Glutamatergic neuron (in vitro differentiated cells): ENCODE measurements at places on chromosomes 16 and 17. TPM values are rescaled to one million over a fixed set of nuclear protein-coding genes. Genes with fewer than 3 reads are reported as not detected.
A peak's percentile ranks its signal among the peaks of the same experiment; 100 is the strongest.

GRCh38 chr17:4469552-4469951, 29.1 kb upstream of the SPNS2 start:
- no peak for DNase-seq
- H3K4me1 ChIP-seq = peaks cover 5% of the 10 kb centered on the region
- no peak overlapping the region for H3K4me3 ChIP-seq
- H3K36me3 ChIP-seq = no peaks in the 10 kb centered on the region
- H3K27ac ChIP-seq = no peak overlapping the region

- peak; percentile 62 for DNase-seq
- H3K27ac ChIP-seq = no peak overlapping the region
- no peaks in the 10 kb centered on the region for H3K36me3 ChIP-seq
- H3K4me3 ChIP-seq = peak overlapping the region; percentile 10
- H3K4me1 ChIP-seq = peaks cover 15% of the 10 kb centered on the region
Measured at GRCh38 chr17:47275245-47275984, 21.8 kb downstream of the ITGB3 start.

DNA sequence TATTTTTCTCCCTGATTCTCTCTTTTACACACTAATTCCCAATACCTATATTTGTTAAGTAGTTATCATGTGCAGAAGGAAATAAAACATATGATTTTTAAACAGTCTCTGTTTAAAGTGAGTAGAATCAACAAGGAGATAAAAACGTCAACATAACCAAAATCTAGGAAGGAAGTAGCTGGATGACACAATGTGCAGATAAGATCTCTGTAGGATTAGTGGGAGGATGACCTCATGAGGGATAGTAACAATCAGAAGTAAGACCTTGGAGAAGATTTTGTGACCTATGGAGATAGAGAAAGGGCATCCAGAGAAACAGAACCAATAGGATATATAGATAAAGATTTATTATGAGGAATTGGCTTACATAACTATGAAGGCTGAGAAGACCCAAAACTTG, 262.6 kb upstream of the CDH11 start:
- peaks cover 7% of the 10 kb centered on the region for H3K36me3 ChIP-seq
- no peaks in the 10 kb centered on the region for H3K27me3 ChIP-seq
- no peak overlapping the region for H3K27ac ChIP-seq
- no peak overlapping the region for H3K4me3 ChIP-seq
- no peak for DNase-seq

GRCh38 chr17:17523001-17523730, 27.0 kb upstream of the RASD1 start:
- peak; percentile 14 for DNase-seq
- H3K4me3 ChIP-seq = no peak overlapping the region
- no peaks in the 10 kb centered on the region for H3K36me3 ChIP-seq
- peaks cover 25% of the 10 kb centered on the region for H3K4me1 ChIP-seq

DNA sequence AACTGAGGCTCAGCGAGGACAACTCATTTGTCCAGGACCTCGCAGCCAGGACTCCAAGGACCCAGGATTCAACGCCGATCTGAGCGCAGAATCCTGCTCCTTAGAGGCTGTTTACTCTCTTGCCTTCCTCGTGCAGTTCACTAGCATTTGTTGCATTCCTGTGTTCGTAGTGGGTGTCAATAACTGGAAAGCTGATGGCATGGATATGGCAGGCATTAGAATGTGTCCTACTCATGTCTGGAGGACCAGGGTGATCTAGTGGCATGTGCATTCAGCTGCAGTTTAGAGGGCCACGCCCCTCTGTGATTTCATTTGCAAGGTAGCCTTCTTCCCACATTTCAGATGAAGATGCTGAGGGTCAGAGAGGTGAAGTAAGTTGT, 510 bp downstream of the CRISPLD2 start:
- no peak for DNase-seq
- peaks cover 10% of the 10 kb centered on the region for H3K27me3 ChIP-seq
- peaks cover 6% of the 10 kb centered on the region for H3K36me3 ChIP-seq
- H3K27ac ChIP-seq = peak overlapping the region; percentile 65
- H3K4me1 ChIP-seq = peaks cover 13% of the 10 kb centered on the region

GRCh38 chr16:21226749-21227148, 6.8 kb upstream of the ANKS4B start:
- H3K4me1 ChIP-seq = no peaks in the 10 kb centered on the region
- H3K4me3 ChIP-seq = no peak overlapping the region
- no peak overlapping the region for H3K27ac ChIP-seq
- no peak for DNase-seq
- H3K36me3 ChIP-seq = no peaks in the 10 kb centered on the region
- peaks cover 2% of the 10 kb centered on the region for H3K27me3 ChIP-seq

DNA sequence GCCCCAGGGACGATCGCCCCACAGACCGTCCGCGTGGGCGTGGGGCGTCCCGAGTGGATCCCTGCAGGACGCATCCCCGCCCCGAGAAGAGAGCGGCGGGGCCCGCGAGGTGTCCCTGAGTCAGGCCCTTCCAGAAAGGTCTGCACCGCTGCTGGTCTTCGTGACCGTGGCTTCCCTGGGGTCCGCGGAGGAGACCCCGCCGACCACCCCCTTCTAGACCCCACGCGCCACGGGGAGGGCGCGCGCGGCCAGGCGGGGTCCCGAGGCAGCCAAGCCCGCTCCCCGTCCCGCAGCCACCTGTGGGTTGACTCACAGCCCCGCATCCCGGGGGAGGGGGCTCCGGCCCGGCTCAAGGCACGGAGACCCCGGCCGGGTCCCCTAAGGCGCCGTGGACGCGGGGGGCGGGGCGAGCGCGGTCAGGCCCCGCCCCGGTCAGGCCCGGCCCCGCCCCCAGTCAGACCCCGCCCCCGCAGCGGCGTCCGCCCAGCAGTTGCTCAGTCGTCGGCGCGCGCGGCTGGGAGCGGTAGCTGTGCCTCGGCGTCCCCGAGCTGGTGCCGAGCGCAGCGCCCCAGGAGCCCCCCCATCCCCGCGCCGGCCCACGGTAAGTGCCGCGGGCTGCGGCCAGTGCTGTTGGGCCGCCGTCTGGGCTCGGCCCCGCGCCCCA, at the start of gene BAIAP3:
BAIAP3 (plus strand) TSS at position 497 of the 664 bp plus-strand sequence. CDS start 4,905 bp downstream, outside the sequence.
- peak within 1 kb of the TSS; percentile 52 for H3K4me3 ChIP-seq
- H3K36me3 ChIP-seq = no peaks in the 10 kb centered on the region
- no peak within 1 kb of the TSS for H3K27ac ChIP-seq

GRCh38 chr17:83198366-83199341, 119.2 kb downstream of the METRNL start:
- H3K27ac ChIP-seq = no peak overlapping the region
- DNase-seq = peak; percentile 4
- H3K4me1 ChIP-seq = no peaks in the 10 kb centered on the region
- H3K27me3 ChIP-seq = peaks cover 1% of the 10 kb centered on the region

GRCh38 chr16:89572073-89572484, 3.5 kb upstream of the CPNE7 start:
- H3K4me3 ChIP-seq = no peak overlapping the region
- peaks cover 15% of the 10 kb centered on the region for H3K4me1 ChIP-seq
- DNase-seq = no peak
- H3K27me3 ChIP-seq = peaks cover 10% of the 10 kb centered on the region

GRCh38 chr17:65447823-65448222, 113.6 kb downstream of the AXIN2 start:
- no peak for DNase-seq
- no peak overlapping the region for H3K4me3 ChIP-seq
- H3K27ac ChIP-seq = no peak overlapping the region
- H3K36me3 ChIP-seq = no peaks in the 10 kb centered on the region
- H3K27me3 ChIP-seq = peaks cover 4% of the 10 kb centered on the region

DNA sequence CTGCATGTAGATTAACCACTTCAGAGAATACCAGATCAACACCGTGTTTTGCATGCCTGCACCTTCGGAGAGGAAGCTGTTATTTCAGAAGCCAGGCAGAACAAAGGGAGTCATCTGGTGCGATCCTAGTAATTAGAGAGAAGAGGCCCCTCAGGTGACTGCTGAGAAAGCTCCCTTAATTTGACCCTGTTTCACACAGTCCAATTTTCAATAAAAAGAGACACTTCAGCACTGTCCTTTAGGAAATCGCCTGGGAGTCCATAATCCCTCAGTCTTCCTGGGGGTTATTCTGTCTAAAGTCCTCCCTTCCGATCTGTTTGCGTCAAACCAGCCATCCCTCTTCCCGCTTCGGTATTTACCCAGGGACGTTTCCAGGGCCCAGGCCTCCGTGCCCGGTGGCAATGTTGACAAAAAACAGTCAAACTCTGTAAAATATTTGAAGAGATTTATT, 23.4 kb upstream of the TNRC6C start:
- peaks cover 17% of the 10 kb centered on the region for H3K4me1 ChIP-seq
- peaks cover 5% of the 10 kb centered on the region for H3K27me3 ChIP-seq
- no peak for DNase-seq
- no peak overlapping the region for H3K27ac ChIP-seq
- no peak overlapping the region for H3K4me3 ChIP-seq

DNA sequence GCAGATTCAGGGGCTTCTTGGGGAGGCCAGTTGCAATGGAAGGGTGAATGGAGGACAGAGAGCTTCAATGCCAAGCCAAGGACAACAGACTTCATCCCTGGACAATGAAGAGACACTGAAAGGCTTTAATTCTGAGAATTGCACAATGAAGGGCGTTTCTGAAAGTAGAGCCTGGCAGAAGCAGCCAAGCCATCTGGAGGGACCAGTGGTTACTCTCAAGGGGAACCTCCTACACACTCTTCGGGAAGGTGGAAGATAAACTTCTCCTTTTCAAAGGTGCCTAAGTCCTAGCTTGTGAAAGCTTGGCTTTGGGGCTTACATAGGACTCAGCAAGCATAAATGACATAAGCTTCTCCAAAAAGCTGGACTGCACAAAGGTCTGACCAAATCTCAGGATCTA, 6.2 kb upstream of the CES1 start:
- H3K36me3 ChIP-seq = no peaks in the 10 kb centered on the region
- peaks cover 2% of the 10 kb centered on the region for H3K27me3 ChIP-seq
- no peak overlapping the region for H3K27ac ChIP-seq
- no peaks in the 10 kb centered on the region for H3K4me1 ChIP-seq

- H3K4me3 ChIP-seq = no peak overlapping the region
- H3K27me3 ChIP-seq = peaks cover 4% of the 10 kb centered on the region
- DNase-seq = no peak
- no peaks in the 10 kb centered on the region for H3K4me1 ChIP-seq
Measured at GRCh38 chr17:31915456-31916100, 14.1 kb upstream of the UTP6 start.

DNA sequence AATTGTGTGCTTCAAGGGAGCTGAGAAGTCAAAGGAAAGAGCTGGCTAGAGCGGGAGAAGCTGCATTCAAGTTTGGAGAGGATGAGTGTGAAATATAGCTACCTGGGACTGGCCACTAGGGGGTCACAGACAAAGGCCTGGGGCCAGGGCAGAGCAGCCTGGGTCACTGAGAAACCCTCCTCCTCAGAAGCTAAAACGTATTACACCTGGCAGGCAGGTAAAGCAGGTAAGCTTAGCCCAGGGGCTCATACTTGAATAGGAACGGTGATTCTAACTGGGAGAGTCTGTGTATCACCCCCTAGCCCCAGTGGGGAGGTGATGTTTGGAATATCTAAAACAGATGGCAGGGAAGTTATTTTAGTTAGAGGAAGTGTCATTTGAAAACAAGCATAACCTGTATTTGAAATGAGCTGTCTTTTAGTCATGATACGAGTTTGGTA, 6.8 kb downstream of the KRT37 start:
- DNase-seq = no peak
- H3K36me3 ChIP-seq = no peaks in the 10 kb centered on the region
- H3K4me1 ChIP-seq = peaks cover 4% of the 10 kb centered on the region
- H3K27me3 ChIP-seq = peaks cover 2% of the 10 kb centered on the region
- H3K4me3 ChIP-seq = no peak overlapping the region
- no peak overlapping the region for H3K27ac ChIP-seq

DNA sequence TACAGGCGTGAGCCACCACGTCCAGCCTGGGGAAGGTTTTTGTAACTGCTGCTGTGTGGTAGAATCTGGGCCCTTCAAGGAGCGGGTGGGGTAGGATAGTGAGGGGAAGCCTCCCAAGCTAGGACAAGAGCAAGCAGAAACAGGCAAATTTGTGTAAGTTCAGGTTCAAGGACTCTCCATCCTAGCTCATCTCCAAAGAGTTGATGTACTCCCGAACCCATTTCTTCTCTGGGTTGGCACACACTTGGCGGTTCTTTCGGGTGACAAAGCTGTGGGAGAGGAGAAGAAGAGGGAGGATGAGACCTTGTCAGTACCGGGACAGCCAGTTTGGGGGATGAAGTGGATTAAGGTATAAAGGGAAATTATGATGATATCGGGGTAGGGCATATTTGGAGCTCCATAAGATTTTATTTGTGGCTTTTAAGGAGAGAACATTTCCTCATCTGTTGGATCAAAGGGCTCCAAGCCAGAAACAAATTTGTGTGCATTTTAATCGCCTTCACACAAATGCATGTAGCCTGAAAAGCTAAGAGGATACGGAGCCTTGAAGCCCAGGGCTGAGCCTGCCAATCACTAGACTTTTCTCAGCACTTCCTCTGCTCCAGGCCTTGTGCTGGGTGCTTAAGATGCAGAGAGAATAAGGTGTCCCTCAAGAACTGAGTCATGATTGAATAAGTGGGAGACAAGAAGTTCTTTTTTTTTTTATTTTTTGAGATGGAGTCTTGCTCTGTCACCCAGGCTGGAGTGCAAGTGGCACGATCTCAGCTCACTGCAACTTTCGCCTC, 3.7 kb upstream of the HEATR9 start:
- peaks cover 3% of the 10 kb centered on the region for H3K27me3 ChIP-seq
- H3K27ac ChIP-seq = no peak overlapping the region
- H3K4me3 ChIP-seq = no peak overlapping the region
- no peaks in the 10 kb centered on the region for H3K36me3 ChIP-seq
- peaks cover 2% of the 10 kb centered on the region for H3K4me1 ChIP-seq

DHX58 gene
- total RNA-seq = 0.42 TPM

MSLN gene
- total RNA-seq = not detected

KRTAP1-5 gene
- not detected for total RNA-seq

TIMM22 gene
- total RNA-seq = 22.0 TPM

KRTAP3-1 gene
- not detected for total RNA-seq

WFIKKN1 gene
- 61.9 TPM for total RNA-seq

CHP2 gene
- total RNA-seq = not detected

SLC12A3 gene
- not detected for total RNA-seq

PMFBP1 gene
- total RNA-seq = 13.1 TPM

MOSMO gene
- total RNA-seq = 13.0 TPM

TTYH2 gene
- 121 TPM for total RNA-seq
